ENCODE measurements at places on chromosomes 5 and 9.

DNA sequence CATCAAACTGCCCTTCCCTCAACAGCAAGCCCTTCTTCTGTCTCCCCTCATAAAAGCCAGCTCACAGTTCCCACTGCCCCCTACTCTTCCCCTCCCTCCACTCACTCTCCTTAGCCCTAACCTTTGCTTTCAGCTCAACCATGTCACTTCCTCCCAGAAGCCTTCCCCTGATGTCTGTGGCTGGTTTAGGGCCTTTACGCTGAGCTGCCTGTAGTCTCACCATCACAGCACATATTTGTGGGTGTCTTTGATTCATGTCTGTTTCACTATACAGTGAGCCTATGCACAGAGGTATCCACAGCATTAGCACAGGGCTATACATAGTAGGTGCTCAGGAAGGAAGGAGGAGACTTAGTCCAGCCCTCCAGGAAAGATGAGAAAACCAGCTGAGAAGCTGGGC, 34.7 kb downstream of the C9orf50 start:
- no peak overlapping the region for H3K27ac ChIP-seq
- H3K36me3 ChIP-seq: no peaks in the 10 kb centered on the region
- no peak for DNase-seq
- H3K4me1 ChIP-seq: peaks cover 6% of the 10 kb centered on the region
- H3K4me3 ChIP-seq: no peak overlapping the region

DNA sequence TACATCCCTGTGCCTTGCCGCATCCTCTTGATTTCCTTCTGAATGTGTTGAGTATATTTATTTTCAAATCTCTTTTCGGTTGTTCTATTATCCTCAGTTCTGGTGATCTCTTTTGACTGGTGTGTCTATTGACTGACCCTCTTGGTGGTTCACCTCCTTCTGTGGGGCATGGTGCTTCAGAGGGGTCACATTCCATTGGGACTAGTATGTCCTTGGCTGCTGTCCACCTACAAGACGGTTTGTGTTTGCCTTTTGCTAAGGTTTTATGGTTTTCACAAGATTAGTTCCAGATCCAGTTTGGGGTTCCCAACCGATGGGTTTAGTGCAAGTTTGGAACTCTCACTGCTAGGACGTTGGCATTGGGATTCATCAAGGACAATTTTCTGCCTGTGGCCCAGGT, 66.6 kb downstream of the PHF2 start:
- no peaks in the 10 kb centered on the region for H3K4me1 ChIP-seq
- no peak overlapping the region for H3K27ac ChIP-seq
- no peak for DNase-seq

DNA sequence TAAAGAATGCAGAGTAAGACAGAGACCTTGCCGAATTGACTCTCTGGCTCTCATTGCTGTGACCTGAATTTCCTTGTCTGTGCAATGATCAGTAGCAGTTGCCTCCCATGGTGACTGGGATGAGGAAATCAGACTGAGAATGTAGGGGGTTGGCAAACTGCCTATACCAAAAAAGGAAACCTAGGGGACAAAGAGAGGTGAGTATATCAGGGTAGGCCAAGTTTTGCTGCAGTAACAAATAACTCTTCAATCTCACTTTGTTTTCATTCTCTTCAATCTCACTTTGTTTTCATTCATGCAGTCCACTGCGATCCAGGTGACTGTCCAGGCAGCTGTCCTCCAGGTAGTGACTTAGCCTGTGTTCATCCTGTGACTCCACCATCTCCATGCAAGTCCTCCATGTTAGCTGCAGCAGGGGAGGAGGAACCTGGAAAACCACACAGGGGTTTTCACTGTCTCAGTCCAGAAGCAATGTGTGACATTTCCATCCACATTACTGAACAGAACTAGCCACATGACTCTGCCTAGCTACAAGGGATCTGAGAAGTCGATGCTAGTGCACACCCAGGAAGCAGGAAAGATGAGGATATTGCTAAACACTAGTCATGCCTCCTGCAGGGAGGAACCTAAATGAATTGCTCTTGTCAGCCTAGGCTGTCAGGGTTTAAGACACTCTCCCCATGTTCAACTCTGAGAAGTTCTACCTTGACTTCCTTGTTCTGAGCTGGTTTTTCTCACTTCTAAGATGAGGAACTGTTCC, 26.0 kb downstream of the TMEM174 start:
- no peak overlapping the region for H3K27ac ChIP-seq
- H3K36me3 ChIP-seq: no peaks in the 10 kb centered on the region
- no peak for DNase-seq
- peaks cover 10% of the 10 kb centered on the region for H3K27me3 ChIP-seq
- H3K4me3 ChIP-seq: no peak overlapping the region

GRCh38 chr5:56251440-56251839, 18.3 kb upstream of the ANKRD55 start:
- no peak for DNase-seq
- no peak overlapping the region for H3K27ac ChIP-seq
- peaks cover 2% of the 10 kb centered on the region for H3K27me3 ChIP-seq
- H3K36me3 ChIP-seq: no peaks in the 10 kb centered on the region

- H3K36me3 ChIP-seq: peaks cover 14% of the 10 kb centered on the region
- no peak overlapping the region for H3K27ac ChIP-seq
- H3K4me1 ChIP-seq: no peaks in the 10 kb centered on the region
- no peaks in the 10 kb centered on the region for H3K27me3 ChIP-seq
- no peak overlapping the region for H3K4me3 ChIP-seq
These were observed 227.8 kb upstream of the TBCA start for GRCh38 chr5:78003919-78004318.

DNA sequence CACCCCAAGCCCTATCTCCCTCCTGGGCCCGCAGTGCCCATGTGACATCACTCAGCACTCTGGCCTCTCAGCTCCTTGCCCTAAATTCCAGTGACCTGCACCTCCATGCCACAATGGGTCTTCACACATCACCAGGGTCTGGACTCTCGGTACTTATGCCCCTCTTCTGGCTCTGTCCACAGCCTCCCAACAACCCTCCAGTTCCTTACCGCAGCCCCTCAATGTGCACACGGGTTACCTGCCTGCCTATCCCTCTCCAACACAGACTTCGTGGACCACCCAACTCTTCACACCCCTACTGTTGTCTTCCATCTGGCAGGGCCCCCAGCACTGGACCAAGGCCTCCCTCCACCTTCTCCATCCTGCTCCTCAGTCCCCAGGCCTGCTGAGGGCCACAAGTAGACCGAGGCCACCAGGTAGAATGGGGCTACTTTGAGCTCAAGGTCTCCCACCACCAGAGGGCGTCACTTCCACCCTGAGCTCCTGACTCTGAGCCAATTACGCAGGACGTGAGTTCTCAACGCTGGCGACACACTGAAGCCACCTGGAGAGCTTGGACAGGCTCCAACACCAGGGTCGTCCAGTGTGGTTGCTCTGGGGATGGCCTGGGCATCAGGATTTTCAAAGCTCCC, 172.1 kb downstream of the GABBR2 start:
- H3K4me1 ChIP-seq: no peaks in the 10 kb centered on the region
- no peak overlapping the region for H3K27ac ChIP-seq
- no peak for DNase-seq
- H3K4me3 ChIP-seq: no peak overlapping the region

GRCh38 chr9:119273984-119274665, 95.1 kb downstream of the BRINP1 start:
- H3K4me3 ChIP-seq: no peak overlapping the region
- DNase-seq: no peak
- no peaks in the 10 kb centered on the region for H3K36me3 ChIP-seq
- H3K27ac ChIP-seq: no peak overlapping the region
- H3K27me3 ChIP-seq: no peaks in the 10 kb centered on the region

GRCh38 chr5:122172207-122172606, 42.9 kb downstream of the ZNF474 start:
- H3K27me3 ChIP-seq: no peaks in the 10 kb centered on the region
- H3K27ac ChIP-seq: no peak overlapping the region
- no peaks in the 10 kb centered on the region for H3K4me1 ChIP-seq
- H3K36me3 ChIP-seq: no peaks in the 10 kb centered on the region
- H3K4me3 ChIP-seq: no peak overlapping the region
- DNase-seq: no peak

DNA sequence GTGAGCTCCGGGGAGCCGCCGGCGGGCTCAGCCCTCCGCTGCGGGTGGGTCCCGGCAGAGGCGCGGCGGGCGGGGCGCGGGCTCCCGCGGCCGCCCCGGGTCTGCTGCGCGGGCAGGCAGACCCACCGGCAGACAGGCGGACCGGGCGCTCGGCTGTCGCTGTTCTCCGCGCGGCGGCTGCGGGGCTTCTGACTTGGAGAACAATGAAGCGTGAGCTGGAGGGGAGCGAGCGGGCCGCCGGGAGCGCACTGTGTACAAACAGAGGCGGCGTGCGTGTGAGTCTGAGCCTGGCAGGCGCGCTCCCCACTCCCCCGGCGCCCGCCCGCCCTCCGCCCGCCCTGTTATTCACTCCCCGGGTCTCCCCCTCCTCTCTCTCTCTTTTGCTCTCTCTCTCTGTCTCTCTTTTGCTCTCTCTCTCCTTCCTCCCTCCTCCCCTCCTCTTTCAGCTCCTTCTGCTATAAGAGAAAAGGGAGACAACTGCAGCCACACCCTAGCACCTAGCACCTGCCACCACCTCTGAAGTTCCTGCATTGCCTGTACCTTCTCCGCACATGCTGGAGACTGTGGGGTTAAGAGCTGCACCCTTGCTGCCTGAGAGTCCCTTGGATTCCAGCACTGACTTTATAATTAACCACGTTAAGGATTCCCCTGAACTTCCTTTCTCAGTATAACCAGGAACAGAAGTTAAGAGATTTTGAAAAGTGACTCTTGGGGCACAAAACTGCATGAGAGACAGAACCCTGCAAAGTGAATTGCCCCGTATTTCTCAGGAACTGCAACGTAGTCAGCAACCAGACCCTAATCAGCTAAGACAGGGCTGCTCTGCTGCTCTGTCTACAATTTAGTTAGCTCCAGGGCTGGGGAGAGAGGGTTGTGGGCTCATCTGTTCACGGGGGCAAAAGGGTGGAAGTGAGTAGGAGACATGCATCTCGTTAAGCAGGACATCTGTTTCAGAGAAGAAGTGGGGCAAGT, at the start of gene EDIL3:
TSS of gene EDIL3 (minus strand) at position 277 of the 972 bp plus-strand sequence. CDS start 506 bp downstream, outside the sequence.
- H3K36me3 ChIP-seq: no peaks in the 10 kb centered on the region
- peaks cover 28% of the 10 kb centered on the region for H3K27me3 ChIP-seq
- no peaks in the 10 kb centered on the region for H3K4me1 ChIP-seq
- no peak for DNase-seq

DNA sequence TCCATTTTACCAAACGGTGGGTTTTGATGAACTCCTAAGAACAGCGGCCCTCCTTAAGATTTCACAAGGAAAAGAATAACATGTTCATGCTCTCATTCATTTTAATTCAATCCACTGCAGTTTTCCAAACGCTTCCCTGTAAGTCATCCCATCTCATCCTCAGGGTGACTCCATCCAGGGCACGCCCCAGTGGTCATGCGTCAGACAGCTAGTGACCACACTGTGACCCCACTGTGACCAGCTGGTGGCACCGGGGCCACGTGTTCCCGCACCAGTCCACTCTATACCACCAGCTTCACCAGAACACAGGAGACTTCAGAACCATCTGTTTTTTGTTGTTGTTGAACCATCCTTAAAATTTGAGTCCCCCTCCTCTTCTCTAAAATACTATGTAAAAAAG, 14.3 kb downstream of the ATPSCKMT start:
- H3K27ac ChIP-seq: no peak overlapping the region
- no peak for DNase-seq
- H3K4me3 ChIP-seq: no peak overlapping the region

DNA sequence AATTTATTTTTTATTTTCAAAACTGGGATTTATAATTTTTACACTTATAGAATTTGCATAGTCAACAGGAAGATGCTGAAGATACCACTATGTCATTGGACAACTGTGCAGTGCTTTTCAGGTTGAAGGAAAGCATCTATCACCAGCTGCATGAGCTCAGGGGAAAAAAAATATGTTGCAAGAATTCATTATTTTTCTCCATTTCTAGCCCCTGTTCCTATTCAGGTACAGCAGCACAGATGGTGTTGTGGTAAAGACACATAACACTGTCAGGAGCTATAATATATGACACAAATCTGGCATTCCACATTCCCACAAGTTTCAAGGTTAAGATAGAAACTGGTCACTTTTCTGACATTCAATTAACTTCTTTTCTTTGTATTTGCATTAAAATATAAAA, 1088.6 kb downstream of the MAT2B start:
- DNase-seq: no peak
- no peaks in the 10 kb centered on the region for H3K27me3 ChIP-seq
- no peaks in the 10 kb centered on the region for H3K36me3 ChIP-seq
- H3K27ac ChIP-seq: no peak overlapping the region
- no peak overlapping the region for H3K4me3 ChIP-seq

GRCh38 chr9:35962126-35962906, 4.4 kb upstream of the OR2S2 start:
- H3K4me3 ChIP-seq: no peak overlapping the region
- no peak for DNase-seq
- no peaks in the 10 kb centered on the region for H3K36me3 ChIP-seq
- H3K27ac ChIP-seq: no peak overlapping the region
- peaks cover 7% of the 10 kb centered on the region for H3K27me3 ChIP-seq

GRCh38 chr5:142716963-142717362, 31.1 kb upstream of the FGF1 start:
- DNase-seq: peak; percentile 34
- peaks cover 9% of the 10 kb centered on the region for H3K4me1 ChIP-seq
- no peaks in the 10 kb centered on the region for H3K36me3 ChIP-seq
- H3K4me3 ChIP-seq: no peak overlapping the region

DNA sequence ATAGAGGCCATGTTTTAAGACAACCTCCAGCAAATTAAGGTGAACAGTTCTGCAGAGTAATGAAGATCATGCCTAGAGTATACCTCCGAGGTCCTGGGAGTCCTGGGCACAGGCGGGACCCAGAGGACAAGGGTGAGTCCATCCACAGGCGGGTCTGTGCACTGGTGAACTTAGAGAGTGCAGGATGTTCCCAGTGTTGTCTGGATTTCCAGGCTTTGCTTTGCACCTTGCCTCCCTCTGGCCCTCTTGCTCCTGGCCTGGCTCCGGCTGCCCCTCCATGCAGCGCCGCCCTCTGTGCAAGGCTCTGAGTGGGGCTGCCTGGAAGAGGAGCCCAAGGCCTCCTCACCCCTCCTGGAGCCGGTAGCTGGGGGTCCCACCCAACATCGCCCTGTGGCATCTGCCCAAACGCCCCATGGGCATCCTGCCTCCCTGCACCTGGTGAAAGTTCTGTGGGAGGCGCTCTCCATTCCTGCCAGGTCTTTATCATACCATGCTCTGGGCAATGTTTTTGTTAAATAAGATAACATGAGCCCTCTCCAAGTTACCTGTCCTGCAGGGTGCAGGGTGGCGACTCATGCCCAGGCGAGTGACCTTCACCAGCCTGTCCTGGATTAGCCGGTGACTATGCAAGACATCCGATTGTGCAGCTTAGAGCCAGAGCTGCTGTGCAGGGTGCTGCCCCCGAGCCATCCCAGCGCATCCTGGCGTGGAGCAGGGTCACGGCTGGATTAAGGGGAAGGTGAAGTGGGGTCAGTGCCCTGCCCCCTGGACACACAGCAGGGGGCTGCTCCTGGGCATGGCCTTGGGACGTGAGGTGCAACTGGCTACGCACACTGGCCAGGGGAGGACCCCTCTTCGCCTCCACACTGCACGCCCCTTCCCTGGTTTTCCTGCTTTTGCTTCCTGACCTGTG, 41.3 kb upstream of the LPCAT1 start:
- no peaks in the 10 kb centered on the region for H3K27me3 ChIP-seq
- H3K4me3 ChIP-seq: no peak overlapping the region
- no peak overlapping the region for H3K27ac ChIP-seq
- H3K36me3 ChIP-seq: no peaks in the 10 kb centered on the region

- no peak for DNase-seq
- H3K4me3 ChIP-seq: no peak overlapping the region
- no peaks in the 10 kb centered on the region for H3K4me1 ChIP-seq
- no peaks in the 10 kb centered on the region for H3K27me3 ChIP-seq
- no peak overlapping the region for H3K27ac ChIP-seq
These were observed 322.8 kb upstream of the RFX3 start for GRCh38 chr9:3848445-3849114.
